ENCODE measurements at places on chromosomes 4 and X. TPM values are rescaled to one million over a fixed set of nuclear protein-coding genes. Genes with fewer than 3 reads are reported as not detected.
A peak's percentile ranks its signal among the peaks of the same experiment; 100 is the strongest.

CAPN6 gene
- 25.6 TPM for polyA plus RNA-seq

- no peak for DNase-seq
Observed at GRCh38 chrX:23854122-23854521, 53.6 kb downstream of the APOO start.

LINC00632 gene
- 5.0 TPM for polyA plus RNA-seq

- DNase-seq = no peak
Observed at GRCh38 chr4:14871676-14872430, 130.4 kb upstream of the CPEB2 start.

DNA sequence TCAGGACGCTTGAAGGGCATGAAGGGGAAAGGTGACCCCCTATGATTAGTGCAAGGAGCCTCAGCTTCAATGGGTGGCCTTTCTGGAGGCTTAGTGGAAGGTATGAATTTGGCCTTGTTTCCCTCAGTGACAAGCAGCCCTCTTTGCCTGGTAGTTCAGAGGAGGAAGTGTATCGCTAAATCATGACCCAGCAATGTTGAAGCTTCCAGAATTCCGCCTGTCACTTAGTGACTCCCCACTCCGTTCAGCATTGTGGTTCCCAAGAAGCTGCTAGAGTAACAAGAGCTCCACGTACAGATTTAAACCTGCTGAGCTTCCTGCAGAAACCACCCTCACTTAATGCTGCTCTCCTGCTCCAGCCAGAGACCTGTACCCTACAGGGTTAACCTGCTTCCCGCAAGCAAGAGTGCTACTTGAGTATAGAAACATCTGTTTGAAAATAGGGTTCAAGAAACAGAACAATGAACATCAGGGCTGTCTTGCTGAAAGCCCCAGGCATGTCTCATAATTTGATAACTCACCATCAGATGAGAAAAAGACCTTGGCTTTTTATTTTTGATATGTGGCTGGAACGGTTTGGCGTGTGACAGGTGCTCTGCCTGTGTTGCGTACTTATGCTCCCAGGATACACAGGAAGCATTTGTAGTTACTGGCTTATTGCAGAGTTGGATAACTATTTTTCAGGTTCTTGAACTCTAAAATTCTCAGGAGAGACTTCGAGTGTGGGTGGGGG lies 105.2 kb downstream of the UCHL1 start:
- no peak for DNase-seq

GRCh38 chr4:8742546-8742945 lies 129.1 kb downstream of the HMX1 start:
- DNase-seq = no peak

DNA sequence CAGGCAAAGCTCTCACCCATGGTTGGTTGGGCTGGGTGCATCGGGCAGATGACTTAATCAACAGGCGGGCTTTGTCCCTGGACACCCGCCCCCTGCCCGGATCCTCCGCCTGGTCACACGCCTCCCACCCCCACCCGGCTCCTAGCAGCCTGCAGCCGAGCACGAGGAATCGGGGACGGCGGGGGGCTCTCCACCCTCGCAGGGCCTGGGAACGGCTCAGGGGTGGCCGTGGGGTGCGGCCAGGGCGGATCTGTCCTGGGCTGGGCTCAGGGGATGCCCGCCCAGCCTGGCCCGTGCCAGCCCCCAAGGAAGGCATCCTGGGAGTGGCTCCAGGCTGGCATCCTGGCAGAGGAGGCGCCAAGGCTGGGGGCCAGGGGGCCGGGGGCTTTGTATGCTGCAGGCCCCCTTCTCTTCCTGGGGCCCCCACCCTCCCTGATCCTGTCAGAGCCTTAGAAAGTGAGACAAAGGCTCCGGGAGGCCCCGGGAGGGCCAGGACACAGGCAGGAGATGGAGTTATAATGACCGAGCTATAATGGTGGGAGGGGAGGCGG lies 32.5 kb upstream of the FGFR3 start:
- DNase-seq = no peak

DNA sequence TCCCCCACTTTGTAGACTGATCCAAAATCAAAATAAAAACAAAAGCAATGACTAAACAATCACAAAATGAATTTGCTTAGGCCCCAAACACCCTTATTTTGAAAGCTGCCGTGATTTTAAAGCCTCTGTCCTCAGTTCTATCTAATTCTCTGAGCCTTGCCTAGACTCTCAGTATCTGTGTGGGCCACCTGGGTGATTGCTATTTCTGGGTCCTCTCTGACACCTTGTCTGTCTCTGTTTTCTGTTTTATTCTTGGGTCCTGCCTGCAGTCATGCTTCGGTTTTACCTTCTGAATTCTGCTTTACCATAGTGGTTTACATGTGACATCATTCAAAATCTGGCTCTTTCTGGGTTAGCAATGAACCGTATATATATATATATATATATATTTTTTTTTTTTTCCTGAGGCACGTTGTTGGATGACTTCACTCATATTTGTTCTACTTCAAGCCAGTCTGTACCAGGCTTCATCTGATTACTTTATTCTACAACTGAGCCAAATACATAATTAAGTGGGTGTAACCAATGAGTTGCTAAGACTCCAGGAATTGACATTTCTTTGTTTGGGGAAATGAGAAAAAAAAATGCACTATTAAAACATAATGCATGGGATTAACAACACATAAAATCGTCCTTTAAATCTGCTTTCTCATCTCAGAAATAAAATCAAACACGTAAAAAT lies 710.7 kb upstream of the SLIT2 start:
- DNase-seq = no peak

DNA sequence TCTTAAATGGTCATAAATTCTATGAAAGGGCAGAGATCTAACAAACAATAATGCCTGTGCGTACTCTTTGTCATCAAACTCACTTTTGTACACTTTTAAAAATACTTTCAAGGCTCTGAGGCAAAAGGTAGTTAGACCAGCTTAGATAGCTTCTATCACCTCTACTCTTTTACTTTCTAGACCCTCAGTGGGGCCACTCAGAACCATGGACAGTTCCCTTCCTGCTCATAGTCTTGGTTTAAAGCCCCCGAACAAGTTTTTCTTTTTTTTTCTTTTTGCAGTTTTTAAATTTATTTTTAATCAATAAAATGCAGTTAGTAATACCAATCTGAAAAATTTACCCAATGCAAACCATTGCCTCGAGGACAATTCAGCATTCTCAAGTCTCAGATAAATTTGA lies 460.5 kb upstream of the CNKSR2 start:
- peak; percentile 14 for DNase-seq

DNA sequence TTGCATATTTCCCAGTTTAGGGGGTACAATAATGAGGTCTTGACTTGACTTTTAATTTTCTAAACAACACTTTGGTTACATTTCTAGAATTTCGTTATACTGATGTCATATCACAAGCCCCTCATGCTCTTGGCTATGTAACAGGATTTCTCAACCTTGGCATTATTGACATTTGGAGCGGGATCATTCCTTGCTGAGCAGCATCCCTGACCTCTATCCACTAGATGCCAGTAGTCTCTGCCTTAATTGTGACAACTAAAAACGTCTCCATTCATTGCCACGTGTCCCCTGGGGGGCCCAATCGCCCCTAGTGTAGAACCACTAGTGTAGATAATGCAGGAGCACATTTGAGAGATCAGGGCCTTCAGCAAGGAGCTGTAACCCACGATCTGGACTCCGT lies 234.2 kb upstream of the MID1 start:
- no peak for DNase-seq

DNA sequence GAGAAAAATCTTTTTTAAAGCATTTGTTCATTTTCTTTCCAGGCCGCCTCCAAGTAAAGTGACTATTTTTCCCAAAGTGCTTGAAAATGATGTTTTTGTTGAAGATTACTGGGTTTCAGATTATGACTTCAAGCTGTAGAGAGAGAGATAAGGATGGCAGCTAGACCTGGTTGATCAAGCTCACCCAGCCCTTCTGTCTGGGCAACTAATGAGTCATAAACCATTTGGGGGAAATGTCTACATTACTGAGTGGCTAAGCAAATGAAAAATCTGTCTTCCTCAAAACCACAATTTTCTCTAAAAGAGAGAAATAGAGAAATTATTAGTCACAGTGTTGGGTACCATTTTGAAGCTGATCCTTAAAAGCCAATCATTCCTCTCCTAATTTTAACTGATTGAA lies 355.4 kb upstream of the CPEB2 start:
- DNase-seq = no peak

DNA sequence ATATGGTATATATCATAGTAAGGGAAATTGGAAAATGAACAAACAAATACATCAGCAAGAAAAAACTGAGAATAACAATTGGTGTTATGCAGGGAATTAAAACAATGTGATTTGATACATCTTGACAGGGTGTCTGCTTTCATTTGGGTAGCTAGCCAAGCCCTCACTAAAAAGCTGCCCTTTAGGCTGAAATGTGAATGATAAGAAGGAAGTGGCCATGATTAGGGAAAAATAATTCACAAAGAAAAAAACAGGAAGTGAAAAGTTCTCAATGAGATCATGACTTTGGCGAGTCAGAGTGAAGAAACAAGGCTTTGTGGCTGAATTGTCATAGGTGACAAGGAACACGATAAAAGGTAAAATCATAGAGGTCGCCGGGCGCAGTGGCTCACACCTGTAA lies 675.8 kb upstream of the SLIT2 start:
- peak; percentile 10 for DNase-seq

- no peak for DNase-seq
Observed at GRCh38 chr4:147355032-147355656, 125.8 kb upstream of the EDNRA start.

DNA sequence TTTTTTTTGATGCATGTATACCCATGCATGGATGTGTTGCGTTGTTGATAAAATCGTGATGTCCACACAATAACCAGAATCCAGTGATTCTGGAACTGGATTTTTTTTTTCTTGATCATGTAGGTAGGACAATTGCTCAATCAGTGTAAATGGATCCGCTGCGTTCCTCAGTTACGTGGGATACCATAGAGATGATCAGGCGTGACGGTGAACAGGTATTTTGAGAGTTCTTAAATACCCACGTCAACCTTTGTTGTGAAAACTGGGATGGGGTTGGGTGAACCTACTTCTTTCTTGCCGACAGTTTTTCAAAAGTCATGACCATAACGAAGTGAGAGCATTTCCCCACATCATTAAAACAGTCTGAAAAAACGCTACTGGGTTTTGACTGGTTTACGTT lies 913 bp upstream of the SMIM10L2A start:
- DNase-seq = no peak

- no peak for DNase-seq
Observed at GRCh38 chr4:156970501-156971164, 966 bp downstream of the PDGFC start.

DNA sequence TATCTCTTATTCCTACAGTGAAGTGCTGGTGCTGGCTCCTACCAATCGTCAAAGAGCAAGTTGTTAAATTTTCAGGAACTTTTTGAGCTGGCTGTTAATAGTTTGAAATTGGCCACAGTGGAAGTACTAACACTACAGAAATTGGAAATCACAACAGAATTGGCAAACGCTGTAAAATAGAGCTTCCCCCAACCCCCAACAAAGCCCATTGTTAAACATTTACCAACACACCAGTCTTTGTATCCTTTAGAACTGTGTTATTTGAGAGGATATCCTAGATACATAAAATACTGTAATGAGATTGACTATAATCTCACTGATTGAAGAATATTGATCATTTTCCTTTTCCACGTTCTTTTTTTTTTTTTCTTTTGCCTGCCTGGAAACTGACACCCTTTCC lies 37.4 kb downstream of the FAM241A start:
- no peak for DNase-seq

XPNPEP2 gene
- 77.3 TPM for polyA plus RNA-seq

- no peak for DNase-seq
Observed at GRCh38 chrX:125765347-125765746, 400.7 kb downstream of the DCAF12L2 start.

CT45A3 gene
- not detected for polyA plus RNA-seq

EREG gene
- polyA plus RNA-seq = 0.09 TPM

- no peak for DNase-seq
Observed at GRCh38 chr4:526189-526909, 27.3 kb downstream of the PIGG start.

DNA sequence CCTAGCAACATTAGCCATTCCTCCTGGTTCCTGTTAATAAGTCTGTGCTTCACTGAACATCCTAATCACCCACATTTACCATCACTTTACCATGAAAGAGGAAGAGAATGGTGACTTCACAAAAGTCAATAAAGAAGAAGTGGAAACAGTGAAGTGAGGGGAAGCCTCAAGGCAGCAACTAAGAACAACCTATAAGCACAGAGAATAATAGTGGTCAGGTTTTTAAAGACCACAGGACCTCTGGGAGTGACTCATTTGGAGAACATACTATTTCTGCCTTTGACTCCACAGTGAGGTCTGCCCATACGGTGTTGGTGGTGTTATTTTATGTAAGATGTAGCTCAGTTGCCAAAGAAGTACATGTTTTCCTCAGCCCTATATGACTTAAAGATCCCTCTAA lies 86.0 kb upstream of the TET2 start:
- no peak for DNase-seq

DDX60 gene
- polyA plus RNA-seq = 13.4 TPM

DNA sequence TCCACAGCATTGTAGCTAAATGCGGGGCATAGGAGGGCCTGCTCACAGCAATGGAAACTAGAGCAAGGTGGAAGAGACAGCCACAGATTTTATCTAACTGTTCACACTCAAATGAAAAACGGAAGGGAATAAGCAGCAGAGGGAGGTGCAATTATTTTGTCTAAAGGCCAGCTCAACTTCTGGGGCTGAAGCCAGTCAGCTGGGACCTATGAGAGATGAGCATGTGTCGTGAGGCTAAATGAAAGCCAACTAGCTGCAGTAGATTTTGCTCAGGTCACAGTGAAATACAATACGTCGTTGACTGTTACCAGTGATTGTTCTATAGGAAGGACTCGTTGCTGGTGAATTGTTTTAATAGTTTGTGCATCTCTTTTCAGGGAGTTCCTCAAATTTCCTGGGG lies 26.4 kb upstream of the FGFBP2 start:
- no peak for DNase-seq

IL1RAPL1 gene
- polyA plus RNA-seq = 2.7 TPM

DNA sequence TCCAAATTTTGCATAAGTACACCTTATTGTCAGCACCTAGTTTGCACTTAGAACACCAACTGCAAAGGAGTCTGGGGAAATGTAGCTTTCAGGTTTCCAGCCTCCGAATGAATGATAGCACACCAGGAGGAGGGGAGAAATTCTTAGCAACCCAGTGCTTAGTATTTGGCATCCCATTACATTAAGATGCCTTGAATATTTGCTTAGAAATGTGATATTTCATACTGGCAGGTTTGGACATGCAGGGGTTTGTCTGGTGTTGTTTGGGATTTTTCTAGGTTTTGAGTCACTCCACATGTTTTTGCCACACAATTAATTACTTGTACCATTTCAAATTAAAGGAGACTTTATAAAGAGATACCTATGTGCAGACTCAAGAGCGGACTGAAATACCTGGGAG lies 60.3 kb upstream of the CAMK2D start:
- DNase-seq = peak; percentile 25

PTPN13 gene
- 125 TPM for polyA plus RNA-seq

DNA sequence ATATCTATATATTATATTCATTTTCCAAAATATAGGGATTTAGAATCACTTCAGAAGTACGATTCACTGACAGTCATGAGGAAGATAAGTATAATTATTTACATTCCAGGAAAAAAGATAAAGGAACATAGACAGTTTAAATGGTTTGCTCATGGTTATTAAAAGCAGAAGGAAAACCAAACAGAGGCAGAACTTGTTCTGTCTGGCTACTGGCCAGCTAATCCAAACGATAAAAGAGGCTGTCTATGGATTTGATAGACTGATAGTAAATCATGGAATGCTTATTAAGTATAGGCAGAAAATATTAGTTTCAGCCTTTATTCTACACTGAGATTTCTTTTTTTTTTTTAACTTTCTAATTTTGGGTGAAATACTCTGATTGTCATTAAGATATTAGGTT lies 50.2 kb downstream of the RPGR start:
- no peak for DNase-seq

All from renal cortex interstitium (tissue), 15 donors.